ENCODE measurements at places on chromosomes 12 and 14.

GRCh38 chr12:15861404-15861803 lies 20.8 kb upstream of the STRAP start:
- no peak for DNase-seq

GRCh38 chr14:73567358-73567757 lies 1.7 kb upstream of the ACOT2 start:
- no peak for DNase-seq

- no peak for DNase-seq
These were observed 35.2 kb upstream of the FAM181A start for GRCh38 chr14:93891756-93892504.

GRCh38 chr14:23577710-23578392 lies 739 bp downstream of the JPH4 start:
- no peak for DNase-seq

DNA sequence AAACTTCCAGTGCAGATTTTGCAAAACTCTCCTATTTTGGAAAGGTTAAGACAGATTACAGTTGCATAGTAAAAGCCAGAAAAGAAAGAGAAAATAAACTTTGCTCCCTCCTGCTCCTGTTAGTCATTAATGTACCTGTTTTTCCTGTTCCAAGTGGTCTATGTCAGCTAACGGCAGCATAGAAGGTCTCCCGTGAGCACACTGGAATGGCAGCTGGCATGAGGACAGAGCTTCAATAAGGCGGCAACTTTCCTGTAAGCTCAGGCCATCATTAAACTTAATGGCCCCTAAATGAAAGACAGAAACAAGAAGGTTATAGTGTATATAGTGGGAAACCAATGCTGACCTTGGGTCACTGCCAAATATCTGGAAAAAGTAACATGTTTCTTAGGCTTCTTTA lies 16.0 kb downstream of the EIF2B2 start:
- DNase-seq, result no peak

- no peak for DNase-seq
These were observed 92.4 kb upstream of the OVCH1 start for GRCh38 chr12:29589851-29590250.

GRCh38 chr12:52213564-52214420 lies 19.3 kb upstream of the KRT7 start:
- DNase-seq, result no peak

GRCh38 chr12:63990828-63991547 lies 146.5 kb downstream of the SRGAP1 start:
- DNase-seq, result no peak

DNA sequence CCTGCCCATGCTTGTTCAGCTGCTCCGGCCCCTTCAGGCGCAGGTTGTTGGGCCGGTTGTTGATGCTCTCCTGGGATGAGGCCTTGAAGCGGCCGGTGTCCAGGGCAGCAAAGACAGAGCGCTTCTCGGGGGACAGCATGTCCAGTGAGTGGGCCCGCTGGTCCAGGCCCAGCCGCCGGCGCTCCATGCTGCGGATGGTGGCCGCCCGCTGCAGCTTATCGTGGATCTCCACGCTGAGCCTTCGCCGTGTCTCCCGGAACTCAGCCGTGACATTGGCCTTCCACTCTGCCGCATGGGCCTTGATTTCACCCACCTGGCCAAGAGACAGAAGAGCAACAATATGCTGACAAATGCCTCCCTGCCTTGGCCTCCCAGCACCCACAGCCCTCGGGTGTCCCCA lies 137.2 kb downstream of the KCNK10 start:
- DNase-seq, result no peak

DNA sequence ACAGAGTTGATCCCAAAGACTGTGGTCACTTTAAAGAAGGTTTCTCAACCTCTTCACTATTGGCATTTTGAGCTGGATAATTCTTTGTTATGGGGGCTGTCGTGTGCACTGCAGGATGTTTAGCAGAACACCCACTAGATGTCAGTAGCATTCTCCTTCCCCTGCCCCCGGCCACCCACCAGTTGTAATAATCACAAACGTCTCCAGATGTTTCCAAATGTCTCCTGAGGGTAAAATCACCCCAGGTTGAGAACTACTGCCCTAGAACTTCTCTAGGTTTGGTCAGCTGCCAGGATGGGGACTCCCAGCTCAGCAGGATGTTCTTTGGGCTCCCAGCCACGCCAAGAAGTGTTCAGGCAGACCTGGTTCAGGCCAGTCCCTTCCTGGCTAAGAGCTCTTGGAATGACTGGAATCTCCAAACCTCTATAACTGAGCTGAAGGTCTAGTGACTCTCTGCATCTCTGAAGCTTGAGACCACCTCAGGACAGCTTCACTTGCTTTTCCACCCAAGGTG lies 12.5 kb upstream of the AJUBA start:
- no peak for DNase-seq

DNA sequence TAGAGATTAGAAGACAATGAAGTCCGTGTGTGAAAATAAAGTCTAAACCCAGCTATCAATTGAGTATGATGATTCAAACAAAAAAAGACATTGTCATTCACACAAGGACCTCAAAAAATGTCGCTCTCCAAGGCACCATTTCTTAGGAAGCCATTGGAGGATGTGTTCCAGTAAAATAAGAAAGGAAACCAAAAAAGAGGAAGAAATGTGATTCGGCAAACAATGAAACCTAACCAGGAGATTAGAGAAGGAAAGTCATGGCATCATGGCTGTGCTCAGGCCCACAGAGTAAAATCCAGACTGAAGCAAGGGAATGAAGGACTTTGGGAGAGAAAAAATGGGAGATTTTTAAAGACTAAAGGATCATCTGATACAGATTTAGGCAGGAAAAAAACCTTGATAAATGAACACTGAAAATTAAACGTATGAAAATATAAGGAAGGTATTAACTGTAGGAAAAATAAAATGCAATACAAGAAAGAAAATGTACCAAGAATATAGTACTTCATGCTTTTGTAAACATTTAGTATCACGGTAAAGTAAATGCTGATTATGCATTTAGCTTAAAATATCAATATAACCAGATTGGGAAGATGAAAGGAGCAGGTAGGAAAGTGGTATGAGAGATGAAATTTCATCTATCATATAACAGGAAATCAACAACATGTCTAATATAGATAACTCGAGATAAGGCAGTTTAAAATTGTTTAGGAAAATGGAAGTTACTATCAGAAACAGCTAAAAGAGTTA lies 38.2 kb upstream of the MTHFD1 start:
- DNase-seq, result no peak

DNA sequence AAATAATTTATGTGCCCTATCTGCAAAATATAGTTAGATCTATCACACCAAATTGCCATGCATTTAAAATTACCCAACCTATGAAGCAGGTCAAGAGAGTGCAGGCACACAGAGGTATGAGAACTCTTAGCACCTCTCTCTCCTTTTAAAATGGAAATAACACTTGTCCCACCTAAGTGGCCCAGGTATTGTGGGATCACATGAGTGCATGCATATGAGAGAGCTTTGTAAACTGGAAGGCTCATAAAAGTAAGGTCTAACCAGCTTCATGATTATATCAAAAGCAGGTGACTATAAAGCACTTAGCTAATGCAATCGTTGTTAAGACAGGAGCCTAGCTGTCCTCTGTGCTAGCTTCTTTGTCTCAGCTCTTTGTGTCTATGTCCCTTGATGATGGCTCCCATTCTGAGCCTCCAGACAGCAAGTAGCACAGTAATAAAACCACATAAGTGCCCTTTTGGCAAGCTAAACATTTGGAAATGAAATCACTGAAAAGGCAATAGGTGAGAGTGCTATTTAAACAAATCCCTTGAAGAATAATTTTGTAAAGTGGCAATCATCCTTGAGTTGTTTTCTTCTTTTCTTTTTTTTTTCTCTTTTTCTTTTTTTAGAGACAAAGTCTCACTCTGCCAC lies 219.0 kb downstream of the NTF3 start:
- DNase-seq, result no peak

- DNase-seq, result no peak
These were observed 49.4 kb downstream of the LRRC9 start for GRCh38 chr14:59969319-59969718.

GRCh38 chr12:132374612-132375445 lies 45.4 kb upstream of the GALNT9 start:
- DNase-seq, result no peak

- no peak for DNase-seq
These were observed 732 bp downstream of the SLC25A29 start for GRCh38 chr14:100305324-100306100.

- DNase-seq, result no peak
These were observed 421 bp upstream of the RBMS2 start for GRCh38 chr12:56521209-56521589.

GRCh38 chr12:88790231-88790630 lies 210.0 kb upstream of the KITLG start:
- DNase-seq, result no peak

DNA sequence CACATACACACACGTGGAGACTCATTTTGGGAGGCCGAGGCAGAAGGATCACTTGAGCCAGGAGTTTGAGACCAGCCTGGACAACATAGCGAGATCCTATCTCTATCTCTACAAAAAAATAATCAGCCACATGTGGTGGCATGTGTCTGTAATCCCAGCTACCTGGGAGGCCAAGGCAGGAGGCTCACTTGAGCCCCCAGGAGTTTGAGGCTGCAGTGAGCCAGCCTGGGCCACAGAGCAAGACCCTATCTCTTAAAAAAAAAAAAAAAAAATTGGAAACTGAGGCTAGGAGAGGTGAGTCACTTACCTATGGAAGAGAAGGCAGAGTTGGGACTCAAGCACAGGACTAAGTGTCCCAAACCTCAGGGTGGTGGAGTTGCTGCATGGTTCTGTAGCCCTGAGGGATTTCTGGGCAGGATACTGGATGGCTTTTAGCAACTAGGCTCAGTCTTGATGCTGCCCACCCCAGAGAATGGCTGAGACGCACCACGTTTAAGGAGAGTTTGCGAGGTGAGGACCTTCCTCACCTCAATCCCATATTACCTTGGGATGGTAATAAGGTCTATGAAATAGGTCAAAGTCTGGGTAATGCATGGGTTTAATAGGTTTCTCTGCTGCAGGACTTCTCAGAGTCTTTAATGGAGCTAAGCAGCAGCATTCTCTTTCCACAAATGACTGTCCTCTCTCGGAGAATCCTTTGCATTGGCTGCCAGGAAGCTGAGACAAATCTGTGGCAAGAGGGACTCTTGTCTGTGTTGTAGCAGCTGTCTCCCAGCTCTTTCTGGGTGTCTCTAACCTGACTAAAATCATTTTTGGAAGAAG lies 35.6 kb downstream of the SH2B3 start:
- no peak for DNase-seq

DNA sequence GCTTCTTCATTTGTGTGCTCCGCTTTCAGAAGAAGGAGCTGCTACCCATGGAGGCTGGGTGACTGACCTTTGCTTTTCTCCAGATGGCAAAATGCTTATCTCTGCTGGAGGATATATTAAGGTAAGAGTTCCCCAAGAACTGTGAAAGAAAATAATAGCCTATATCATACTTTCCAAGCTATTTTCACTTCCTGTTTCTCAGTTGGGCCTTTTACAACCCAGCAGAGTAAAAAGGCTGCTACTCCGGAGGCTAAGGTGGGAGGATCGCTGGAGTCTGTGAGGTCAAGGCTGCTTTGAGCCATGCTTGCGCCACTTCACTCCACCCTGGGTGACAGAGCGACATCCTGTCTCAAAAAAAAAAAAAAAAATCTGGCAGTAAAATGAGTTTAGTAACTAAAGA lies 82.1 kb downstream of the APAF1 start:
- DNase-seq, result no peak

DNA sequence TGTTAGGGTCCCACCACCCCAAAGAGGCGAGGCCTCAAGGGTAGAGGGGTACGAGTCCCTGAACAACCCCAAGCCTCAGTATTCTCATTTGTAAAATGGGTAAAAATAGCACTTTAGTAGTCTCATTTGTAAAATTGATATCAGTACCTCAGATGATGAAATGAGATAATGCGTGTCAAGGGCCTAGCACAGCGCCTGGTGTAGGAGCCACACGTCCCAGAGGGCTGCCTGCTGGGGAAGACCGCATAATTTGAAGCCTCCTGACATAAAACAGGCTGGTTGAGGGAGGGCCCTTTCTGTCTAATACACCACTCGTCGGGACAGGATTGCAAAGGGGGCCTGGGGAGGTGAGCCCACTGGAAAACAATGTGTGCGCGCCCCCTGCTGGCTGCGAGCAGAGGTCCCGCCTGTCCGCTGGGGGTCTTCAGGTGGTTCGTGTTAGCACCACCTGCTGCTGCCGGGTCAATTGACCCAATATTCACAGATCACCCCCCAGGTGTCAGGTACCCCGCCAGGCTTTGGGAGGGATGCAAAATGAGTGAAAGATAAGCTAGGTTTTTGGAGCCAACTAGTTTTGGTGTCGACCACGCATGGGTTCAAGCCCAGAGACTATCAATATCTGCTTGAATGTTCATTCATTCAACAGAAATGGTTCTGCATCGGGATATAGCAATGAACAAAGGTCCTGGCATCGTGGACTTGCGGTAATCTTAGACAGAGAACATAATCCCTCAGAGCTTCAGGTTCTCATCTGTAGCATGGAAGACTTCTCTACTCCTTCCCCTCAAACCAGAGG lies 24.7 kb upstream of the IRF2BPL start:
- DNase-seq, result no peak

- no peak for DNase-seq
These were observed 10.0 kb upstream of the CALCOCO1 start for GRCh38 chr12:53737093-53737808.

DNA sequence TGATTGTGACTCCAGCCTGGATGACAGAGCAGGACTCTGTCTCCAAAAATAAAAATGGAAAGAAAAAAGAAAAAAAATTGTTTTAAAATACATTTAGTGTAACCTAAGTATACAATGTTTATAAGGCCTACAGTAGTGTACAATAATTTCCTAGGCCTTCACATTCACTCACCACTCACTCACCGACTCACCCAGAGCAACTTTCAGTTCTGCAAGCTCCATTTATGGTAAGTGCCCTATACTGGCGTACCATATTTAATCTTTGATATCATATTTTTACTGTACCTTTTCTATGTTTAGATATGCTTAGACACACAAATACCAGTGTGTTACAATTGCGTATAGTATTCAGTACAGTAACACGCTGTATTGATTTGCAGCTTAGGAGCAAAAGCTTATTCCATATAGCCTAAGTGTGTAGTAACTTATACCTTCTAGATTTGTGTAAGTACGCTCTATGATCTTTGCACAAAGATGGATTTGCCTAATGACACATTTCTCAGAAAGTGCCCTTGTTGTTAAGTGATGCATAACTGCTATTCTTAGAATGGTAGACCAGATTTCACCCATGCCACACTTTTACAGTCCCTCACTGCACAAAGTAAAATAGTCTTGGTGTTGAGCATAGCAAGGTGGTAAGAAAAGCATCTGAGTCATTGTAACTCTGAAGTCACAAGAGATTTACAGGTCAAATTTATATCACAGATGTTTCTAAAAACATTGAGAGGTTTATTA lies 151.9 kb downstream of the LRRK2 start:
- no peak for DNase-seq

DNA sequence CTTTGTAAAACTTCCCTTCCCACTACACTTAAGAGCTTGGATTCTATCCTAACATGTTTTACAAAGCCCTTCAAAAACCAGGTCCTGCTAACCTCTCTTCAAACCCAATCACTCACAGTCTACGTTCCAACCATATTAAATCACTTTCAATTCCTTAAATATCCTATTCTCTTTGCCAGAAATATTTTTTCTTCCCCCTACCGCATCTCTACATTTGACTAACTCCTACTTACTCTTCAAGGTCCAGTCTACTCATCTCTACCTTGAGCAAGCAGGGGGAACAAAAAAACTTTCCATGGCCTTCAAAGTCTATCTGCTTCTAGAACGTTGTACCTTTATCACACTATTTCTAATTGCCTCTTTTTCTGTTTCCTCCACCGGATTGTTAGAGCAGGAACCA lies 6.1 kb downstream of the ERGIC2 start:
- no peak for DNase-seq

Data from AG09309 (cell line).